ENCODE measurements at places on chromosomes 12 and 14. TPM values are rescaled to one million over a fixed set of nuclear protein-coding genes. Genes with fewer than 3 reads are reported as not detected.

The LRRC10 gene
- total RNA-seq: not detected

The AQP2 gene
- not detected for total RNA-seq

The THAP2 gene
- 8.4 TPM for total RNA-seq

The GPR84 gene
- 0.65 TPM for total RNA-seq

The RAPGEF3 gene
- total RNA-seq: 0.94 TPM

The PDE6H gene
- total RNA-seq: not detected

The HOXC9 gene
- total RNA-seq: not detected

The PLEKHD1 gene
- 0.11 TPM for total RNA-seq

The OAS1 gene
- 138 TPM for total RNA-seq

The AMN gene
- 2.5 TPM for total RNA-seq

The GALNT16 gene
- not detected for total RNA-seq

The GDF3 gene
- total RNA-seq: not detected

The RSRC2 gene
- total RNA-seq: 115 TPM

The EFS gene
- not detected for total RNA-seq

The FAM222A gene
- total RNA-seq: 0.96 TPM

The DBX2 gene
- total RNA-seq: not detected

The RNASE1 gene
- 4.5 TPM for total RNA-seq

Data from activated naive CD8-positive, alpha-beta T cell treated with anti-CD3 and anti-CD28 coated beads, Interleukin-2, amount 10 ng/mL, durations not matched to agents 7 days and 5 days (primary cell).